Activated CD4-positive, alpha-beta T cell treated with anti-CD3 and anti-CD28 coated beads for 1 hour (primary cell): ENCODE measurements at places on chromosomes 12 and 14.

- DNase-seq, result no peak
These were observed 23.7 kb downstream of the GSTZ1 start for GRCh38 chr14:77344377-77344996.

- no peak for DNase-seq
These were observed 236.7 kb downstream of the BCL11B start for GRCh38 chr14:99035268-99035667.

DNA sequence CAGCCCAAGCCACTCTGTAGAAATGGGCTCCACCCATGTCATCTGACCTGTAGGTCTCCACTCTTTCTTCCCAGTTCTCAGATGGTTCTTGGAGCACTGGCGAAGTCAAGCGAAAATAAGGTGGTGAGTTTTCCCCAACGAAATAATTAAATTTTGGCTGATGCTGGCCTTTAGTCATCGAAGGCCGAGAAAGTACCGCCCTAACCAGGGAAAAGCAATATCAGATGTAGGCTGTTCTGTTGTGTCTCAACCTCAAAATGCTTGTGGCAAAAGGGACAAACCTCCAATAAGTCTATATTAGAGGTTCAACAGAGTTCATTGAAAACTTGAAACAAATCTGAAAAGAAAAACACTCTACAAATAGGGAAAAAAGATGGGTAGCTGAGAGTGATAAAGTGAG is 48.6 kb upstream of the BCAT1 start:
- no peak for DNase-seq

- DNase-seq, result no peak
These were observed 273.6 kb upstream of the PWP1 start for GRCh38 chr12:107411792-107412535.

- DNase-seq, result no peak
These were observed 1385.8 kb upstream of the FLRT2 start for GRCh38 chr14:84144166-84144565.

GRCh38 chr12:71356569-71356968 is 83.0 kb upstream of the LGR5 start:
- DNase-seq, result no peak

DNA sequence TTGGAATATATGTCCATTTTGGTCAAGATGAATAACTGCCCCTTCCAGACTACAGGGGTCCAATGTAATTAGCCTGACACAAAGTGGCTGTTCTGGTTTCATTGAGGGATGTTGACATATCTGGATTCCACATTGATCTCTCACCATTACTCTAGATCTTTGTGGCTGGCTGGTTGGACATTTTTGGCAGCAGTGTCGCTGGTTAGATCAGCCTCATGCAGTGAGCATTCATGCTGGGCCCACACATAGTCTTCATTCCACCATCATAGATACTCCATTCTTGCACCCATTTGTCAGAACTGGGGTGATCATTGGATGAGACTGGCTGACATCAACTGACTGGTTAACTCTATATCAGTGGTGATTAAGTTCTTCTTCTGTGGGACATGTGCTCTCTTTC is 74.4 kb downstream of the MGST1 start:
- DNase-seq, result no peak

DNA sequence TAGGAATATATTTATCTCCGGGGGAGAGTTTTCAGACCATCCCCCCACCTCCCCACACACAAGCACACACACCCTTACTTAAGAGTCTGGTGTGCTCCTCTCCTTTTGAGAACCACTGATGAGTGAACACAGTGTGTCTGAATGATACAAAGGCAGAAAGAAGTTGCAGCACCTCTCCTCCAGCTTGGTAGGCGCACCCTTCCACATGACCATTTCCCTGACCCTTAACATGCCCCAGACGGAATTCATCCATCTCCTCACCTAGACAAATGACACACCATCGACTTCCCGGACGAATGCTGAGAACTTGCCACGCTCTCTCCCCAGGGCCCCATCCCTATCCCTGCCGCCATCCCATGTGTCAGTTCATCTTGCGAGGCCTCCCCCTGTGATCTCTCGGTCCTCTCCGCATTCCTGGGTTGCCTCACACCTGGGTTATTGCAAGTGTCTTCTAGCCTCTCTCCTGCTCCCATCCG is 3.9 kb downstream of the TNFRSF1A start:
- no peak for DNase-seq

DNA sequence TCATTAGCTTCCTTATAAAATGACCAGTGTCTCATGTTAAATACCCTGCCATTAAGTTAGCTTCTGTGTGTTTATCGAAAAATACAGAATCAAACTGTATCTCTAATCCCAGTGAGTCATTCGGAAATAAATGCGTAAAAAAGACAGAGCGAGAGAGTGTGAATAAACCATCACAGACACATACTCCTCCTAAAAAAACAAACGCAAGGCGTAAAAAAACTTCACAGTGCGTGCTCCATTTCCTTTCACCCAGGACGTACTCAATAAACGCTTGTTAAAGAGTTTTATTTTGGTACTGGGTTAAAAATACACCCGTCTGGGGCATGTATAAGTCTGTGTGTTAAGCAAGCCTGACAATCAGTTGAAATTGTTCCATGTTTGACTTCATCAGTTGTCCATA is 58.8 kb upstream of the ISM2 start:
- no peak for DNase-seq

- no peak for DNase-seq
These were observed 5.7 kb upstream of the SLC35F4 start for GRCh38 chr14:57871459-57872080.

DNA sequence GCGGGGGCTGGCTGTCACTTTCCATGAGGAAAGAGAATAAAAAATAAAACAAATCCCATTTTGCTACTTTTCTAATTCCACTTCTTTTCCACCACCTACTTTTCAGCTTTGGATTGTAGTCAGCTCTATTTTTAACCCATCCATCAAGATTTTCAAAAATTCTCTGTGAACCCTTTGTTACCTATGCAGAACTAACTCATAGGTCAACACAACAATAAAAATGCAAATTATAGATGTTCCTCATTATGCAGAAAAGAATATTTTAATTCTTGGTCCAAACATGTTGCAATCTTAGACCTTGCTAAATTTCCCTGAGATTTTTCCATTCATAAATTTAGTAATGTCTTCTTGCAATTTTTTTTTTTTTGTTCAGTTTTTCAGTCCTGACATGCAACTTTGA is 454.5 kb downstream of the ADAMTS20 start:
- DNase-seq, result no peak

DNA sequence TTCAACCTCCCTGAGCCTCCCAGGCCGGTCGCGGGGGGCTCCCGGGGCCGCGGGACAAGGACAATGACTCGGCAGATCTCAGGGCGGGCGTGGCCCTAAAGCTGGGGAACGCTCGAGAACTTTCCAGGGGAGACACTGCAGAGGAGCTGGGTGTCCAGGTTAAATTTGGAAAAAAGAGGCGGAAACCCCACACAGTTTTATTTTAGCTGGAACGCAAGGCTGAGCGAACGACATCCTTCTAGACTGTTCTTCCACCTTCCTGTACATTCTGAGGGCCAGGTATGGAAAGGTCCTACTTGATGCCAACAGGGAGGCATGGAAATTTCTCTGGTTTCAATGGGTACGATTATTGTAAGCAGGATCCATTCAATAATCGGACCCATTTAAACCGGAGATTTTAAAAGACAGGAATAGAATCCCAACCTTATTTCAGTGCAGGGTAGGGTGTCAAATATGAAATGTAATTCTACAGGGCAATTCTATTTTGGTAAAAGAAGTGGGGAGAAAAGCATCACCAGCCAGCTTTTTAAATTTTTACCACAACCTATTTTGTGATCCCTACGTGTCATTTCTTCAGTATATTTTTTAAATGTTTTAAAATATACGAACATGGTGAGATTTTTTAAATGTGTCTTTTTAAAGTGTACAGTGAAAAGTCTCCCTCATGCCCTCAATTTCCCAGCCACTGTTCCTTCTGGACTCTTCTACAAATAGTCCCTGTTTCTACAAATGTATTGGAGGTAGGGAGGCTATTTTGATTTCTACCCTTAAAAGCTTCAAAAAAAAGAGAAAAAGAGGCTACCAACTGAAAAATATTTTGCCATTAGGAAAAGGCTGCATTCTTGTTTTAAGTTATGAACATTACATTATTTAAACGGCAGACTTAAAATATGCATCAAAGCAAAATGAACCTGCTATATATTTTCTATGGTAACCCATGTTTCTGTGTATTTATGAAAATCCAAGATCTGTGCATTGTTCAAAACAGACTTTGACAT is 1.1 kb upstream of the UBC start:
- no peak for DNase-seq

DNA sequence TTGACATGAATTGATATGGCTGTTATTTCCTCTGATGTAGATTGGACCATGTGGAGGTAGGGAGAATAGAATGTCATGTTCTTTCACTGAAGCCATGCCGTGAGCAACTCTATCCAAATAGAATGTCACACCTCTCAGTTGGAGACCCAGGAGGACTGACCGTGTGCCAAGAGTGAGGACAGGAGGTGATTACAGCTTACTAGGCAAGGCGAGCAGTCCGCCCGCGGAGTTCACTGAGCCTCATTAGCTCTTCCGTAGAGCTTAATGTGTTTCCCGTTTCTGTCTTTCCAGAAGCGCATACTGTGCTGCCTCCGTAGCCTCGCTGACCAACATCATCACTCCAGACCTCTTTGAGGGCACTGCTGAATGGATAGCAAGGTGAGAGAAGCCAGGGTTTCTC is 45.6 kb downstream of the FNTB start:
- no peak for DNase-seq

- DNase-seq, result no peak
These were observed 63.2 kb downstream of the PTCSC3 start for GRCh38 chr14:36113341-36113740.
